AG04449 (cell line): ENCODE measurements at places on chromosomes 2 and 18.

DNA sequence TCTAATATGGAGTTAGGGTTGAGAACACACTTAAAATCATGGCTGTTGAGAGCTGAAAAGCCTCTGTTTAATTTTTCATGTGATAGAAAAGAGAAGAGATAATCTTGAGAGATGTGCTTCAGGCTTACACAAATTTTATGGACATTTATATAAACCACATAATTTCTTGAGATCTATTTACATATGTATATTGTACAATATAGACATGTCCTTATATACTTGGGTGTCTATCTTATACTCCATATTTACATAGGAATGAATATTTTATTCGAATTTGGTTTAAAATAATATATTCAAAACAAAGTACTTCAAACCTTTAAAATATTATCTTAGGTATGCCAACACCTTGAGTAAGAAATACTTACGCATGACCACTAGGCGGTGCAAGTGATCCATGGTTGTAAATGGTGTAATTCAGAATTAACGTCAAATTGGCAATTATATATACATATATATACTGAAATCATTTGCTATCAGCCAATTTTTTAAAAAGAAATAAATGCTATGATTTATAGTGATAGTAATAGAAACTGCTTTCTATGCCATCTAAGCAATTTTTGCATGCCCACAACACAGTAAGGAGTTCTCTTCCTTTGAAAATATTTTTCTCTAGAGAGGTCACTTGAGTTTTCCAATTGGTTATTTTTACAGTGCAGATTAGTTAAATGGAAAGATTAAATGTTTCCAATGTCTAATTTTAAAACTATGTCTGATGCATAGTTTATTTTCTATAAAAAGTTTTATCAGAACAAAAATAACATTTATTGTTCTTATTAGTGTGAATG lies 37.6 kb upstream of the SPAG16 start:
- DNase-seq = no peak

DNA sequence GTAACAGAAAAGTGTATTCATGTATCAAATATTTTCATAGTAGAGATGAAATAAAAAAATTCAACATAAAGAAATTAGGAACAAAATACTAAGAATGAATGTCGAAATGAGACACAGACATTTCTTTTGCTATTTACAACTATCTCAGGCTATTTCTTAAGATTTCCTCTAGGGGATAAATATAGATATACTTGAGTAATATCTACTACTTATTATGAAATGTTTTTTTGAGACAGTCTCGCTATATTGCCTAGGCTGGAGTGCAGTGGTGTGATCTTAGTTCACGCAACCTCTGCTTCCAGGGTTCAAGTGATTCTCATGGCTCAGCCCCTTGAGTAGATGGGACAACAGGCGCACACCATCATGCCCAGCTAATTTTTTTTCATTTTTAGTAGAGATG lies 326.1 kb downstream of the RNF144A start:
- no peak for DNase-seq

DNA sequence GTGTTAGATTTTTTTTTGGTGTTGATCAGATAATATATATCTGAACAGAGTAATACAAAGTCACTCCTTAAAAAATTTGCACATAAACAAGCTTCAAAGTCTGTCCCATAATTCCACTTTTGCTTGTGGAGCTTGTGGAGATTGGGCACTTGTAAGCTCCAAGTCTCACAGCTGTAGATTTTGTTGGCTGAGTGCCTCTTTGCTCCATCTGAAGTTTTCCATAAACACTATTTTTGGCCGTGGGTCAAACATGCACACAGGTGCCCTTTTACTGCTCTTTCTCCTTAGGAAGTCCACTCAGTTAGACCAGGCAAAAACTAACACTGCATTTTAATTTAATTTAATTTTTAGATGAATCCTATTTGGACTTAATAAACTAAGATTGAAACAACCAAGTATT lies 3.6 kb upstream of the KCNJ13 start:
- no peak for DNase-seq

DNA sequence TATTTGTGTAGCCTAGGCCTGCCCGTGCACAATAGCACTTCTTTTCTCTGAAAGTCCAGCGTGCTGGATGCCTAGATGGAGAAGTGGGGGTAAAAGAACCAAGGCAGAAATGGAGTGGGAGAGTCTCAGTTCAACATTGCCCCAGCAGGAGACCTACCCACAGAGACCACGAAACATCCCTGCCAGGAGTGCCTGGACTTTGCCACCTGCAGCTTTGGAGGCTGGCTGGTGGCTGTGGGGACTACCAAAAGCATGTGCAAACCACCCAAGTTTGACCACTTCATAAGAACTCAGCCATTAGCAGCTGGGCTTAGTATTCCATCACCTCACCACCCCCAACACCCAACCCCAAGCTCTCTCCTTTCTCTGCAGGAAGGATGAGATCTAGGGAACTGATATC lies 416.9 kb upstream of the ID2 start:
- DNase-seq = no peak

- DNase-seq = no peak
Observed at GRCh38 chr18:73948497-73948896, 199.1 kb downstream of the FBXO15 start.
